ENCODE measurements at places on chromosomes 3 and 15. TPM values are rescaled to one million over a fixed set of nuclear protein-coding genes. Genes with fewer than 3 reads are reported as not detected.

GRCh38 chr15:52246686-52247431 lies 48.7 kb downstream of the MYO5C start:
- no peak overlapping the region for H3K27ac ChIP-seq
- H3K36me3 ChIP-seq: no peaks in the 10 kb centered on the region
- DNase-seq: no peak
- no peak overlapping the region for H3K4me3 ChIP-seq
- H3K4me1 ChIP-seq: no peaks in the 10 kb centered on the region
- H3K27me3 ChIP-seq: no peaks in the 10 kb centered on the region

- no peak overlapping the region for H3K4me3 ChIP-seq
- H3K36me3 ChIP-seq: peaks cover 4% of the 10 kb centered on the region
- no peaks in the 10 kb centered on the region for H3K4me1 ChIP-seq
- H3K27me3 ChIP-seq: no peaks in the 10 kb centered on the region
Observed at GRCh38 chr3:184894051-184894450, 82.1 kb downstream of the VPS8 start.

DNA sequence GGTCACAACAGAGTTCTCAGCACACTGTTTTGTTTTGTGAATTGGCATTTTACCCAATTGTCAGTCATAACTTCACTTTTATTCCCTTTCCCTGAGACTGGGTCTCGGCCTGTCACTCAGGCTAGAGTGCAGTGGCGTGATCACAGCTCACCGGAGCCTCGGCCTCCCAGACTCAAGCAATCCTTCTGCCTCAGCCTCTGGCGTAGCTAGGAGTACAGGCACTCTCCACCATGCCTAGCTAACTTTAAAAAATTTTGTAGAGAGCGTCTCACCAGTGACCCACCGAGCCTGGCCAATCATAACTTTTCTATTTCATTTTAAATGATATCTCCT lies 26.5 kb downstream of the TRIM71 start:
- H3K27me3 ChIP-seq: no peaks in the 10 kb centered on the region
- H3K27ac ChIP-seq: no peak overlapping the region
- no peaks in the 10 kb centered on the region for H3K4me1 ChIP-seq
- no peaks in the 10 kb centered on the region for H3K36me3 ChIP-seq
- no peak overlapping the region for H3K4me3 ChIP-seq

GRCh38 chr3:139288266-139288821 lies 55.5 kb upstream of the MRPS22 start:
- no peaks in the 10 kb centered on the region for H3K4me1 ChIP-seq
- H3K27ac ChIP-seq: no peak overlapping the region
- DNase-seq: no peak
- no peaks in the 10 kb centered on the region for H3K36me3 ChIP-seq
- no peak overlapping the region for H3K4me3 ChIP-seq

- DNase-seq: no peak
- no peak overlapping the region for H3K27ac ChIP-seq
- H3K4me3 ChIP-seq: no peak overlapping the region
- no peaks in the 10 kb centered on the region for H3K27me3 ChIP-seq
Observed at GRCh38 chr3:71972031-71972430, 187.1 kb upstream of the PROK2 start.

- H3K36me3 ChIP-seq: no peaks in the 10 kb centered on the region
- H3K4me1 ChIP-seq: peaks cover 9% of the 10 kb centered on the region
- H3K4me3 ChIP-seq: no peak overlapping the region
- H3K27me3 ChIP-seq: no peaks in the 10 kb centered on the region
- no peak overlapping the region for H3K27ac ChIP-seq
Observed at GRCh38 chr3:115581362-115582135, 41.8 kb upstream of the GAP43 start.

Gene CTXND1
- not detected for total RNA-seq

Data from thoracic aorta (tissue), 2 donors.